ENCODE measurements at places on chromosomes 7 and 10.

GRCh38 chr7:110181768-110182167 lies 909.2 kb upstream of the LRRN3 start:
- DNase-seq: no peak

DNA sequence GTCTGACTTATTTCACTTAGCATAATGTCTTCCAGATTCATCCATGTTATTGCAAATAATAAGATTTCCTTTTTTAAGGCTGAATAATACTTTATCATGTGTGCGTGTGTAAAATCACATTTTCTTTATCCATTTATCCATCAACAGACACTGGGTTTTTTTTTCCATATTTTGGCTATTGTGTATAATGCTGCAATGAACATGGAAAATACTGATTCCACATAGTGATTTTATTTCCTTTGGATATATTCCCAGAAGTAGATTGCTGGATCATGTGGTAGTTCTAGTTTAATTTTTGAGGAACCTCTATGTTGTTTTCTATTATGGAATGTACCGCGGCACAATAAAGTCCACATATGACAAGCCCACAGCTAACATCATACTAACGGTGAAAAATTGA lies 180.1 kb downstream of the PON1 start:
- no peak for DNase-seq

DNA sequence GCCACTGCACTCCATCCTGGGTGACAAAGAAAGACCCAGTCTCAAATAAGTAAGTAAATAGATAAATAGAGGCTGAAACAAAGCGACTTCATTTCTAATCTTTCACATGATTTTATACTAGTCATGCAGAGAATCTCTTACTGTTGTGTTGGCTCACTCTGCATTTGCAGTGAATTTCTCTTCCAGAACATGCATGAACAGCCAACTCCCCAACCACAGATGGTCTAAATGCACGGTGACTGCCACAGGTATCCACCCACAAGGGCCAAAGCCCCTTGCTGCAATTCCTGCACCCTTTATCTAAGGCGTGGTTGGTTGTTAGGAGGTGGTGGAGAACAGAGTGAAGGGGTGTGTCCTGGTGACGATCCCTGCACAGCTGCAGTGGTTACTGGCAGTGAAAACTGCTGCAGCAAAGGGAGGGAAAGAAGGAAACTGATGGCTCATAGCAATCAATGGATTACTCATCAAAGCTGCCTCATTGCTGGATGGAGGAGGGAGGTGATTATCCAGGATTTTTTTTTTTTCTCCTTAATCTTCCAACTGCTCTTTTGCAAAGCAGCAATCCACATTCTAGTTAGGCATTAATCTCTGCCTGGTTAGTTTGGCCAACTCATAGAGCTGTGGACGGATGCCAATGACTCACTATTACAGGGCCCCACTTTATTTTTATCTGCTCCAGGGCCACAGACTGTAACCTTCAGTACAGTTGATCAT lies 50.6 kb downstream of the PRTFDC1 start:
- peak; percentile 98 for DNase-seq

- no peak for DNase-seq
Observed at GRCh38 chr10:49176310-49177268, 11.6 kb downstream of the TMEM273 start.

- no peak for DNase-seq
Observed at GRCh38 chr10:77007834-77008233, 629.8 kb downstream of the KCNMA1 start.

DNA sequence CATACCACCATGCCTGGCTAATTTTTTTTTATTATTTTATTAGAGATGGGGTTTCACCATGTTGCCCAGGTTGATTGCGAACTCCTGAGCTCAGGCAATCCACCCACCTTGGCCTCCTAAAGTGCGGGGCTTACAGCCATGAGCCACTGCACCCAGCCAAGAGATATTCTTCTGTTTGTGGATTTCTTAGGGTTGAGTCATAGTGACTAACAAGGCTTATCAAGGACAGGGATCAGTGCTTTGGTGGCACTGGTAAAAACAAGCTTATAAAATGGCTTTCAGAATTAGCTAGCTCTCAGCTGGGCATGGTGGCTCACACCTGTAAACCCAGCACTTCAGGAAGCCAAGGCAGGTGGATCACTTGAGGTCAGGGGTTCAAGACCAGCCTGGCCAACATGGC lies 122.4 kb downstream of the ZNF248 start:
- peak; percentile 82 for DNase-seq

GRCh38 chr7:105006367-105007136 lies 7.5 kb upstream of the KMT2E start:
- DNase-seq: no peak

GRCh38 chr7:5442757-5443305 lies 19.2 kb upstream of the TNRC18 start:
- no peak for DNase-seq

- no peak for DNase-seq
Observed at GRCh38 chr7:138880881-138881578, 83.0 kb upstream of the ATP6V0A4 start.

- DNase-seq: no peak
Observed at GRCh38 chr10:28903063-28903462, 225.7 kb downstream of the BAMBI start.

DNA sequence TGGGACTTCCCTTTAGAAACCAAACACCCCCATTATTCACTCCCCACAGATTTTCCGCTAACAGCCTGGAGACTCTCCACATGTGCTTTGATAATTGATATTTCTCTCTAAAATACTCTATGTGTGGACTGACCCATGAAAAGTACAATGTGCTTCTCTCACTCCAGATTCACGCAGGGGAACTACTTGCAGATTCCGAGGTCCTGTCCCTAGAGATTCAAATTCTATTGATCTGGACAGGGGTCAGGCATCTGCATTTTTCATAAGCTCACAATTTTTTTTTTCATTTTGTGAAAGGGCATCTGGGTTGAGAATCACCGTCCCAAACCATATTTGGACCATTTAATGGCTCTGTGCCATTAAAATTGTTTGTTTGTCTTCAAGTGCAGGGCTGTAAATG lies 98.7 kb downstream of the CALCR start:
- DNase-seq: no peak

Data from RPMI7951 (cell line).